GM19239 (cell line): ENCODE measurements at places on chromosomes 2 and 18.

- DNase-seq, result no peak
Measured at GRCh38 chr2:233700028-233700635, 7.4 kb downstream of the UGT1A6 start.

GRCh38 chr2:584863-585823 is 92.1 kb downstream of the TMEM18 start:
- DNase-seq, result no peak

DNA sequence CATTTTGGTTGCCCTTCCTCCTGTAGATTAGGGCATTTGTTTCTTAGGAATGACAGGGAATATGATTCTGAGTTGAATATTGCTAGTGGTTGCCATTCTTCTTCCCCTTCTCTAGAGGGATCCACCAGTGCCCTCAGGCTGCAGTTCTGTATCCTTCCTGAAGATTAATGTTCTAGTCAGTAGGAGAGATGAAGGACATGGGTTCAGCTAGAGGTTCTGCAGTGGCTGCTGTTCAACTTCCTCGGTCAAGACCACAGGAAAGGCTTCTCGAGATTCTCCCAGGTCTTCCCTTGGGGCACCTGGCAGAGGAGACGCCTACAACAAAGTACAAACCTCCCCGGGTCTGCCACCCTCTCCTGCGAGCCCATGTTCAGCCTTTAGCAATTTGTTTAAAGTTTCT is 325.5 kb downstream of the AFF3 start:
- no peak for DNase-seq

GRCh38 chr2:135570884-135571283 is 39.6 kb downstream of the R3HDM1 start:
- DNase-seq, result no peak

- DNase-seq, result no peak
Measured at GRCh38 chr2:81675641-81676040, 1371.1 kb upstream of the LRRTM1 start.

GRCh38 chr2:54569745-54570301 is 113.7 kb downstream of the SPTBN1 start:
- no peak for DNase-seq

- no peak for DNase-seq
Measured at GRCh38 chr2:47616506-47616905, 166.4 kb upstream of the MSH6 start.

GRCh38 chr2:104868505-104868866 is 14.6 kb downstream of the POU3F3 start:
- no peak for DNase-seq

- DNase-seq, result no peak
Measured at GRCh38 chr2:12106440-12107080, 360.1 kb downstream of the LPIN1 start.

DNA sequence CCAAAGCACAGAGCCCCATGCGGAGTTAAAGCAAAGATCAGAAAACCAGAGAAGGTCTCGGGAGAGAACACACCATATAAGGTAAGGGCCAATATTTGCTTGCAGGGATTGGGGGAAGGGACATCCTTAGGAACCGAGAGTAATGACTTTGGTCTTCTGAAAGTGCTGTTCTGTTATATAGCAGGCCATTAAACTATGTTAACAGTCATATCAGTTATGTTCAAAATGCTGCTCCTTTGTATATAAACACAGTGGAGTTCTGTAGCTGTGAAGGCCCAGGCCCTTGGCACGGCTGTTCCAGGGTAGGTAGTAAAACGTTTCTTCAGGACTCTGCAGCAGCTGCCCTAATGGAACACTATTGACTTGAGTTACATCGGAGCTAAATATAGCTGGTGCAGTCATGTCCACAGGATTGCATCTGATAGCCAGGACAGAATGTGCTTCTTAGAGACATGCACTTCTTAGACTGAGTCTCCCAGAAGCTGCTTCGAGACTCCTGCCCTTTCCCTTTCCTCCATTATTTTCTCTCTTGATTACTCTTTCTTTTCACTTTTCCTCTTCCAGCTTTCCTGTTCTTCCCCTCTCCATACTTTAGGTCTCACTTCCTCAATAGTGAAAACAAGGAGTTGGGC is 122.4 kb downstream of the SETBP1 start:
- DNase-seq, result no peak

DNA sequence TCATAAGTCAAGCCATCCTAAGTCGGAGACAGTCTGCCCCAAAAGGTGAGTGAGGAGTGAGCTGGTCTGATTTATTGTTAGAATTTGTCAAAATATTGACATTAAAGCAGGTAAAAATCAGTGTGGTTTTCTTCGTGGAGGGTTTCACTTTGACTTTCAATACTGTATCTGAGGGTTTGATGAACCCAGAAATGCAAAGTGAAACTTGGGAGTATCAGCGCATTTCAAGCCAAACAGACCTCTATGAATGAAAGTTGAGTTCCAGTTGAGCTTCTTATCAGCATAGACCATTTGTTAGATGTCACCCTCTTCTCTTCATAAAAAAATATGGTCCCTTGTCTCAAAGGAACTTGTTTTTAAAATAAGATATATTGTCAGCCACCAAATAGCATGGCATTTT is 21.7 kb upstream of the CXCR4 start:
- DNase-seq, result no peak

GRCh38 chr2:24930768-24931167 is 10.7 kb upstream of the ADCY3 start:
- peak; percentile 64 for DNase-seq

DNA sequence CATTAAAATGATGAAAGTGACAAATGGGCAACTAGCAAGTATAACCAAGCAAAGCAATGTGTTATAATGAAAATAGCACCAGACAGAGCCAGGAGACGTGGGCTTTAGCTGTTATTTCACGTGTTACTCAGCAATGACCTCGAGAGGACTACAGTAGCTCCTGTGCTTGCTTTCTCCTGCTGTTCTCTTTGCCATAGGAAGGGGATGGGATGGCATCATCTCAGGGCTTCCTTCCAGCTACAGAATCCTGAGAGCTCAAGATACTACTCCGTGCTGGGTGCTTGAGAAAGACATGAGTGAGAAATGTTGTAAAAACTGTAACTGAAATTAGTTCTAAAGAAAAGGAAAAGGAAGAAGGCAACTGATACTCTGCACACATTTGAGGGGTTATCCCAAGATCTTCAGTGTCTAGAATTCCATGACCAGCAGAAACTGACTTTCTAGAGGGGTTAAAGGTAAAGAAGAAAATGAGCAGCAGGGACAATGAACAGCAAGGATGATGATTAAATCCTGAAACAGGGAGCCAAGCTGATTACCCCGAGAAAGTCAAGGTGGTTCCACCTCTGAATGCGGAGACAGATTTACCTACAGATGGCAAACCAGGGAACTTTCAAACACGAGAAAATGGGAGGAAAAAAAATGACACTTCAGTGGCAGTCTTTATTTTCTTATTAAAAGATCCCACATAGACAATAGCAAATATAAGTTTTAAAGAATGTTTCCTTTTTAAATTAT is 33.4 kb downstream of the GAREM1 start:
- no peak for DNase-seq

DNA sequence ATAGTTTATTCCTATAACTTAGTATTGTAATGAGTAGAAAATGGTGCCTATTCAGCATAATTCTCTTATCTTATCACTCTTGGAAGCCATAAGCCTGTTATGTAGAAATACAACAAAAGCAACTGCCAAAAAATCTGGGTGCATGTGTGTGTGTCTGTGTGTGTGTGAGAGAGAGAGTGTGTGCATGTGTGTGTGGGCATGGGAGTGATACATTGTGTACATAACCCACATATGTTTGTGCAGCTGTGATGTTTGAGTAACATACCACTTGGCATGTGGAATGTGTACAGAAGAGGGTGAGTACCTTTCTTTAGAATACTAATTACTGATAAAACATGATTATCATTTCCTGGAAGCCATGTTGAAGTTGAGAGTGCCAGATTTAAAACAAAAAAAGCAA is 642.3 kb upstream of the SYT4 start:
- no peak for DNase-seq

DNA sequence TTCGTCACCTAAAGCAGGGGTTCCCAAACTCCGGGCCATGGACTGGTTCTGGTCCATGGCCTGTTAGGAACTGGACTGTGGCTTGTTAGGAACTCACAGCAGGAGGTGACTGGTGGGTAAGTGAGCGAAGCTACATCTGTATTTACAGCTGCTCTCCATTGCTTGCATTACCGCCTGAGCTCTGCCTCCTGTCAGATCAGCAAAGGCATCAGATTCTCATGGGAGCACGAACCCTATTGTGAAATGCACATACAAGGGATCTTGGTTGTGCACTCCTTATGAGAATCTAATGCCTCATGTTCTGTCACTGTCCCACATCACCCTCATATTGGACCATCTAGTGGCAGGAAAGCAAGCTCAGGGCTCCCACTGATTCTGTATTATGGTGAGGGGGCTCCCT is 217.0 kb downstream of the ZFP36L2 start:
- DNase-seq, result no peak

DNA sequence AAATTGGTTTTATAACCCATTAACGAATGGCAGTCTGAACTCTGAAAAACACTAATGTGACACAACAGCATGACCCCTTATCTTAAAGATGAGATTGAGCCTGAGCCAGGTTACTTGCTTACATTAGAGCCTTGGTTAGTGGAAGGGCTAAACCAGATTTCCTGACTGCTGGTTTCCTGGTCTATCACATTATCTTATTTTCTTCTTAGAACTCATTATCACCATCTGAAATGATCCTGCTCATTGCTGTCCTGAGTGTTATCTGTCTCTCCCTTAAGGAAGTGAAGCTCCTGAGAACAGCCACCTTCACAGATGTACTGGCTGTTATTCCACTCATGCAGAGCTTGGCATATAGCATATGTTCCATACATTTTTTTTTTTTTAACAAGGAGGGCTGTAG is 9.0 kb upstream of the NRP2 start:
- no peak for DNase-seq

- DNase-seq, result no peak
Measured at GRCh38 chr2:64594226-64594989, 59.3 kb downstream of the SERTAD2 start.

GRCh38 chr2:109613922-109614714 is at the start of the genes SEPTIN10 and SOWAHC:
Gene SEPTIN10, minus strand, starts transcription at chr2:109613966. Its CDS starts 139 bp downstream, at chr2:109613827.
Gene SOWAHC, plus strand, starts transcription at chr2:109614364. Its CDS starts 126 bp downstream, at chr2:109614490.
- DNase-seq, result peak; percentile 75

- DNase-seq, result no peak
Measured at GRCh38 chr18:363301-364085, 95.6 kb upstream of the THOC1 start.

GRCh38 chr2:207815254-207815653 is 45.5 kb upstream of the FZD5 start:
- no peak for DNase-seq

- DNase-seq, result peak; percentile 69
Measured at GRCh38 chr2:110748489-110748867, 16.1 kb downstream of the ACOXL start.

DNA sequence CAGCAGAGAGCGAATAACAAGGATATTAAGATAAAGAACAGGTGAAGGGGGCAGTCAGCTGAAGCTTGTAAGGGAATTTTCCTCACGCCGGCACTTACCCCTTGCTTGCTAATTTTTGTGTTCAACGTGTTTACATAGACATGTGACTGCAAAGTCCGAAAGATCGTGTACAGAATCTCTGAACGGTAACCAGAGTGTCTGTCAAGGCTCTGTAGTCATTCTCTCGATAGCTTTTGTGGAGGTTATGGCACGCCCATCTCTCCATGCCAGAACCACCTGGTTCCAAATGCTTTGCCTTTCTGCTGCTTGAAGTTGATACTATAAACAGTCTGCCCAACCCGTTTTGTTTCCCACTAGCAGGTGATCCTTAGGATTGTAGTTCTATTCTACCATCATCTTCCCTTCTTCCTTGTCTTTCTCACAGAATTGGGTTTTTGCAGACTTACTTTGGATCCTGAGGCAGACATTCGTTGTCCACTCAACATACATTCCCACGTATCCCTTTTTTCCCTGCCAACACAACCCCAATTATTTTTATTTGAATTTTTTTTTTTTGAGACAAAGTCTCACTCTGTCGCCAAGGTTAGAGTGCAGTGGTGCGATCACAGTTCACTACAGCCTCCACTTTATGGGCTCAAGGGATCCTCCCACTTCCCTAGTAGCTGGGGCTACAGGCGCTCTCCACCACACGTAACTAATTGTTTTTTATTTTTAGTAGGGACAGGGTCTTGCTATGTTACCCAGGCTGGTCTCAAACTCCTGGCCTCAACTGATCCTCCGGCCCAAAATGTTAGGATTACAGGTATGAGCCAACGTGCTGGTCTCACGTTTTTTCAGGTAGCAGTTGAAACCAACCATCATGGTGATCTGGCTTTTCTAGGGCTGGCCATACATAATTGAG is 1.3 kb upstream of the USP34 start:
- DNase-seq, result peak; percentile 16

DNA sequence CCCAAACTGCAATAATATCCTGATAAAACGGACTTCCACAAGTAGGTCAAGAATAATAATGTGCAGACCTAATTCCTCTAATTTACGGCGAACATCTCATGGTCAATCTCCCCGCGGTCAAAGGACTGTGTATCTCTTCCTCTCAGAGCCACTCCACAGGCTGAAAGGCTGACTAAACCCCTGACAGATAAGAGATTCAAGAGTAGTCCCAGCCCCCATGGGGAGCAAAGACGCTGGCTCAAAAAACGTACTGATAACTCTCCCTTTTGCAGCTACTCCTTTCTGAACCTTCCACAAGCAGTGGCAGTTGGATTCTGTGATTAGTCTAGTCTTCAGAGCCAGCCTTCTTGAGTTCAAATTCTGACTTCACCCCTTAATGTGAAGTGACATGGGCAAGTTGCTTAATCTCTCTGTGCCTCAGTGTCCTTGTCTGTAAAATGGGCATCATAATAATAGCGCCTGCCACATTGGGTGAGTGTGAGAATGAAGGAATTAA is 19.7 kb upstream of the IL18R1 start:
- no peak for DNase-seq

DNA sequence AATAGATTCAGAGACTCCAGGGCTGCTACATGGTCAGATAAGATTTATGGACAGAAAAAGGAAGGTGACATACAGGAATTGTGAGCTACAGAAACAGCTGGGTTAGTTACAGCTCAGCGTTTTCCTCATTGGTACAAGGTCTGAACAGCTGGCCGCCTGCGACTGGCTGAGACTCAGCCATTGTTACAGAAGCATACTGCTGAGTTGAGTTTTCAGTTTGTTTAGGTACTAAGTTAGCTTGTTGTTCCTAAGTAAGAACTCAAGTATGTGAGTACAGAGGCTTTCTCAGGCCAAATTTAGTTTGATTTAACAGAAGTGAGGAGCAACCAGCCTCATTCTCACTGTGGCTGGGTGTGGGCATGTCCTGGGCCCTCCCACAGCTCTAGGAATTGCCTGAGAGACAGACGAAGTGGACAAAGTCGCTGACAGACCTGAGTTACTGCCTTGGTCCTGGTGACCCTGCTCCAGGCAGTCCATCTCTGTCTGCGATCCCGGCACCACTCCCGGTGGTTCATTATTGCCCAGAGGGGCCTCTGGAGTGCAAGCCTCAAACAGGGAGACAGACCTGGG is 27.8 kb upstream of the RHOB start:
- DNase-seq, result no peak

GRCh38 chr18:54672846-54673475 is 81.9 kb downstream of the DYNAP start:
- no peak for DNase-seq

DNA sequence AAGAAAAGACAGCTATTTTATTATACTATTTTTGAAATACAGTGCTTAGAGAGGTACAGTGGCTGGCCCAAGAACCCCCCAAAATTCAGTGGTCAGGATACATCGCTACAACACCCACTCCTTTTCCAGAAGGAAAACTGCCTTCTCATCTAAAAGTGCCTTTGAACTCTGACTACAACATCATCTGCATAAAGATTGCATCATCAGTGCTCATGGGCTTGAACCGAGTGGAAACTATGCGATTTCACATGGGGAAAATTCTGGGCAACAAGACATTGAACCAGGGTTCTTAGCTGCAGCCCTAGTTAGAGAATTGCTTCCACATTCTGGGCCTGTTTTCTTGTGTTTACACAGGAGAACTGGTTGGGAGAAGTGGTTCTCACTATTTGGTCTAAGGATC is 294.6 kb upstream of the SLC14A2 start:
- no peak for DNase-seq

GRCh38 chr18:62399781-62400308 is 74.7 kb downstream of the TNFRSF11A start:
- DNase-seq, result no peak
